ENCODE measurements at places on chromosomes 16 and 17.
A peak's percentile ranks its signal among the peaks of the same experiment; 100 is the strongest.

GRCh38 chr17:44307387-44308186, 814 bp upstream of the RUNDC3A start:
- DNase-seq: peak; percentile 69

- no peak for DNase-seq
Measured at GRCh38 chr17:82960419-82961271, 118.8 kb upstream of the METRNL start.

- peak; percentile 71 for DNase-seq
Measured at GRCh38 chr17:38750312-38751121, 2.0 kb upstream of the PSMB3 start.

GRCh38 chr17:59619035-59619297, 729 bp upstream of the CLTC start:
- no peak for DNase-seq

GRCh38 chr16:56115817-56116576, 75.3 kb upstream of the GNAO1 start:
- DNase-seq: no peak

- no peak for DNase-seq
Measured at GRCh38 chr16:48517493-48517892, 92.5 kb downstream of the N4BP1 start.

DNA sequence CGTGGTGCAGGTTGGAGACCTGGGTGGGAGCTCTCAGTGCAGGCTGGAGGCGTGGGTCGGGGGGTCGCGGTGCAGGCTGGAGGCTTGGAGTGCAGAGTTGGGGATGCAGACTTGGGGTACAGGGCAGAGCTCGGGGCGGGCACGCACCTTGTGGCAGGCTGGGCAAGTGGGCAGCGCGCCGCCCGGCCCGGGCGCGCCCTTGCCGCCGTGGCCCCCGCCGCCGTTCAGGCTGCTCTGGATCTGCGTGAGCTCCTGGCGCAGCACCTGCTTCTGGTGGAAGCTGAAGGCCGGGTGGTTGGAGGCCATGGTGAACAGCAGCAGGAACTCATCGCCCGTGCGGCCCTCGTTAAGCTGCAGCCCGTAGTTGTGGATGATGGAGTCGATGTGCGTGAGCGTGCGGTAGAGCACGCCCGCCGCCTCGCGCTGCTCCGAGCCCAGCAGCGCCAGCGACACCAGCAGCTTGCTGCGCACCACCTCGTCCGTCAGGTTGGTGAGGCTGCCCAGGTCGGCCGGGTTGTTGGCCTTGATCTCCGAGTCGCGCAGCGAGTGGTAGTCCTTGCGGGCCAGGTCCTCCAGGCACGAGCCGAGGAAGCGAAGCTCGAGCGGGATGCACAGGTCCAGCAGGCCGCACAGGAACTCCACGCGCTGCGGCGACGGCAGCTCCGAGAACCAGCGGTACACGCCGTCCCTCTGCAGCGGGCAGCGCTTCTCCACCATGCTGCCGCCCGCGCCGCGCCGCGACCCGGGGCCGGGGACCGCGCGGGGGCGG, 1.1 kb downstream of the ZCCHC14 start:
- no peak for DNase-seq

GRCh38 chr17:45367216-45367615, 50.4 kb upstream of the MAP3K14 start:
- no peak for DNase-seq

GRCh38 chr17:83113381-83113780, 34.0 kb downstream of the METRNL start:
- DNase-seq: no peak

DNA sequence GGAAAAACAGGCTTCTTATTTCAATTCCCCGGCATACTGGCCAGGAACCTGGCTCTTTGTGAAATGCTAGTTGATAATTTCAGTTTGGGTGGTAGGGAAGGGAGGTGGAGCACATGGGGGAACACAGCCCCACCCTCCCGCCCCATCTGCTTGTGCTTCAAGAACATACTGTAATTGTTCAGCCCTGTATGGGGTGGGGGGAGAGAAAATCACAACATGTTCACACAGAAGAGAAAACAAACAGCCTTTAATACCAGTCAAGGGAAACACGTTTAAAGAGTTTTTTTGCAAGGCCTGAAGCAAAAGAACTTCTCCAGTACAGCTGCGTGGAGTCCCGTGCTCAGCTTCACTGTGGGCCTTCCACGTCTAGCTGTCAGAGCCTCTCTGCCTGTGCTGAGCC, 59.7 kb downstream of the SHISA6 start:
- DNase-seq: no peak

DNA sequence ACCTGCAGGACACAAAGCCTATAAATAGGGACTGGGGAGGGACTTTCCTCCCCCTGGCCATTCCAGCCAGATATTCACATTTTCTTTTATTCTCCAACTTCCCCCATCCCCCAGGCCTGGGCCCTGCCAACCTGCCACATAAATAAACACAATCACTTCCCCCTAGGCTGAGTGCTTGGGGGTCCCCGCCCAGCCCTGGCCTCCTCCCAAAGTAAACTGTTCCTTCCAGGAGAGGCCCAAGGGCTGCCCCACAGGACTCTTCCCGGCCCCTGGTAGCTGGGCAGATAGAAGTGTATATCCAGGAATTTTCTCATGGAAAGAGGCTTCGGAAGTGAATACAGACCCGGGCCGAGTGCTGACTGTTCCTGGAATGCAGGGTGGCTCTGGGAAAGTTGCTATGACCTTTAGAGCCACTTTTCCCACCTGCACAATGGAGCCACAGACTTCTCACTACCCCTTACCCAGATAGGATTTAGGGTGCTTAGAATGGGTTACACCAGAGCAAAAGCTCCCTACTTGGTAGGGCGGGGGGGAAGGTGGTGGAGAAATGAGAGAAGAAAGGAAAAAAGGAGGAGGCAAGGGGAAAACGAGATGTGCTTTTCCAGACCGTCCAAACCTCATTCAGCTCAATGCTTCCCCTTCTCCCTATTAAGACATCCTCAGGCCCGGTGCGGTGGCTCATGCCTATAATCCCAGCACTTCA, 8.5 kb downstream of the CSF3 start:
- no peak for DNase-seq

- no peak for DNase-seq
Measured at GRCh38 chr17:1231456-1231855, 38.8 kb upstream of the BHLHA9 start.

DNA sequence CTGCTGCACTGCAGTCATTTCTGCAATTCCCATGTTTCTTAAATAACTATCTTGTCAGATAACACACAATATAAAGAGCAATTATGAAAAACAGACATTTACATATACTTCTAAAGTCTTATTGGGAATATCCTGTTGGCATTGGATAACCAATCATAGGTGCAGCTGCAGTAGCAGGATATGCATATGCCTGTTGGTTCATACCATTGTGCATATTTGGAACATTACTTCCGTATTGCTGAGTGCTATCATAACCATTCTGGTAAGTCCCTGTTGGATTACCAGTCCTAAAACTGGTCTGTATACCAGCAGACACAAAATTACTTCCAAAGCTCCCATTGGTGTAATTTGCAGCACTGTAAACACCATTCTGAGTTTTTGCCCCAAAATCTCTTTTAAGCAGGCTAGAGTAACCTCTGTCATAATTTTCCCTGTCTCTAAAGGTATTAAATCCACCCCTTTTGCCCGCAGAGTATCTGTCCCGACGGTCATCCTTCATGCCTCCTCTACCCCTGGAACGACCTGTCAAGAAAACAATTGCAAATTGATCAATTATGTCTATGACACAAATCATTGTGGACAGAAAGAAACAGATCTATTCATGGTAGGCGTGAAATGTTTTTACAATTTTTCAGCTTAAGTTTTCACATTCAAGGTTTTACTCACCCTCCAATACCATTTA, 3.1 kb upstream of the POLG2 start:
- no peak for DNase-seq

GRCh38 chr17:30517786-30518185, 40.6 kb downstream of the GOSR1 start:
- DNase-seq: no peak

DNA sequence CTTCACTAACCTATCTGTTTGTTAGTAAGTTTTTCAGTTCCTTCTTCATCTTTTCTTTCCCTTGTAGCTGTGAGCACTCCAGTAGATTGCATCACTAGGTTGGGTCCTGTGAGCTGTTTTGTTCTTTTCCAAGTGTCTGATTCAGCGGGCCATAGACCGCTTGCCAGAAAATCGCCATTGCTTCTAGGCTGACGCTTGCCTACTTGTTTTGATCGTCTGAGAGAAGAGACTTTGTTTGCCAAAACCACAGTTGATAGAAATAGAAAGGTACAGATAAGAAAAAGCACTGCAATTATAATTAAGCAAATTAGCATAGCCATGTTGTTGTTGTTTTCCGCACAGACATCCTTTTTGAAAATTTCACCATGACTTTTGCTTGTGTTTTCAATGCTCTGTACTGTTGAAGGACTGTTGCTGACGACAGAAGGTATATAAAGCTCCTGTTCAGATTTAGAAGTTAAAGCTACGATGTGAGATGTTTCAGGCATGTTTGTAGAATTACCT, 3.1 kb downstream of the EVI2A start:
- no peak for DNase-seq

GRCh38 chr16:86343796-86344585, 166.3 kb upstream of the FOXF1 start:
- DNase-seq: no peak

DNA sequence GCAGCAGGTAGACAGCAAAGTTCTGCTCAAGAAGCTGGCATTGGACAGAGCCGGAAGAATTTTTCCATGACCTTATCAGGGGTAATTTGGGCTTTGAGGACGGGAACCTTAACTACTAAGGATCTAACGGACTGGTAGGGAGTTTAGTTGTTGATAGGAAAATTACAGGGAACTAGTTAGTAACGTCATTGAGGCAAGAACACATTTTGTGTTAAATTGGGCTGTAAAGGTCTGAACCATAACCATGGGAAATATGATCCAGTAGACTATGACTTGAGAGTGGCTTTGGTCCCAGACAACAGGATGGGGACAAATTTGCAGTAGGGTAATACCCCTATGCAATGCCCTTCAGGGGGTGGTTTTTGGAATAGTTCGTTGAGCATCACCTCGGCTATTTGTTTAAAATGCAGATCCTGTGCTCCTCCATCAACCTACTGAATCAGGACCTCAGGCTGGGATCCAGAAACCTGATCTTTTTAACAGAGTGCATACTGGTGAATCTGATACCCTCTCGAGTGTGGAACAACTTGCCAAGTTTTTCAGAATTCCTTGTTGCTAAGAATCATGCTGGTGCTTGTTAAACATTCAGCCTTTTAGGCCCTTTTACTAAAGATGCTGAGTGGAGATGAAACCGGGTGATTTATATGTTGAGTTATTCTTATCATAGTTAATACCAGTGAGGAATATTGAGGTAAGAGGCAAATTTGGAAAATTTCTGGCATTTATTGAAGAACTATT, 255.1 kb downstream of the MAP2K6 start:
- DNase-seq: peak; percentile 16

Measured in NCI-H345 (cell line).